Smooth muscle cell of bladder (primary cell): ENCODE measurements at places on chromosomes 6 and 20. TPM values are rescaled to one million over a fixed set of nuclear protein-coding genes. Genes with fewer than 3 reads are reported as not detected.

GLP1R gene
- total RNA-seq: not detected in 2 replicates

PKHD1 gene
- total RNA-seq: not detected in 2 replicates

TMEM200A gene
- total RNA-seq: 35.3 and 86.4 TPM in 2 replicates

PAX1 gene
- not detected in 2 replicates for total RNA-seq

C6orf141 gene
- total RNA-seq: 2.6 and 3.0 TPM in 2 replicates

RAD21L1 gene
- total RNA-seq: 0.14 and 0.18 TPM in 2 replicates

OOEP gene
- not detected in 2 replicates for total RNA-seq

MICB gene
- 8.2 and 8.4 TPM in 2 replicates for total RNA-seq

RIPOR3 gene
- total RNA-seq: 21.7 and 37.7 TPM in 2 replicates

RIN2 gene
- 48.9 and 57.3 TPM in 2 replicates for total RNA-seq

KCNQ5 gene
- total RNA-seq: 0.57 and 1.7 TPM in 2 replicates

MICA gene
- 76.7 and 80.9 TPM in 2 replicates for total RNA-seq
